Mesenteric fat pad (tissue), 1 donor: ENCODE measurements at places on chromosomes 11 and 22. TPM values are rescaled to one million over a fixed set of nuclear protein-coding genes. Genes with fewer than 3 reads are reported as not detected.

The C11orf87 gene
- total RNA-seq = not detected

The SPDYC gene
- total RNA-seq = not detected

The IGHMBP2 gene
- 16.7 TPM for total RNA-seq

- no peak for DNase-seq
These were observed 25.3 kb upstream of the SLC25A1 start for GRCh38 chr22:19203834-19204233.

DNA sequence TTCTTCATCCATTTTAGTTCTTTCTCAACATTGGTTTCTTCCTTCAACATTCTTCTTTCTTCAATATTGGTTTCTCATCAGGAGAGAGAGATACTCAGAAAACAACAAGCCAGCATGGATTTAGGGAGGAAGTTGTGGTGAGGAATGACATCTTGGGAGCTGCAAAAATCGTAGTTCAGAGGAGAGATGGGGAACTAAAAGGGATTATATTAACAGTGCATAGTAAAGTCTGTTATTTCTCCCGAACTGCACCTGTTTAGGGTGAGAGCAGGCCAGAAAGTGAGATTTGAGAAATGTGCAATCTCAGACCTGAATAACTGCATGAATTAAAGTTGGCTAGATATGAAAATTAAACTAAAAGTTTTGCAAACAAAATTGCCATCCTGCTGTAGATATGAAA lies 94.5 kb downstream of the CASP12 start:
- no peak for DNase-seq

DNA sequence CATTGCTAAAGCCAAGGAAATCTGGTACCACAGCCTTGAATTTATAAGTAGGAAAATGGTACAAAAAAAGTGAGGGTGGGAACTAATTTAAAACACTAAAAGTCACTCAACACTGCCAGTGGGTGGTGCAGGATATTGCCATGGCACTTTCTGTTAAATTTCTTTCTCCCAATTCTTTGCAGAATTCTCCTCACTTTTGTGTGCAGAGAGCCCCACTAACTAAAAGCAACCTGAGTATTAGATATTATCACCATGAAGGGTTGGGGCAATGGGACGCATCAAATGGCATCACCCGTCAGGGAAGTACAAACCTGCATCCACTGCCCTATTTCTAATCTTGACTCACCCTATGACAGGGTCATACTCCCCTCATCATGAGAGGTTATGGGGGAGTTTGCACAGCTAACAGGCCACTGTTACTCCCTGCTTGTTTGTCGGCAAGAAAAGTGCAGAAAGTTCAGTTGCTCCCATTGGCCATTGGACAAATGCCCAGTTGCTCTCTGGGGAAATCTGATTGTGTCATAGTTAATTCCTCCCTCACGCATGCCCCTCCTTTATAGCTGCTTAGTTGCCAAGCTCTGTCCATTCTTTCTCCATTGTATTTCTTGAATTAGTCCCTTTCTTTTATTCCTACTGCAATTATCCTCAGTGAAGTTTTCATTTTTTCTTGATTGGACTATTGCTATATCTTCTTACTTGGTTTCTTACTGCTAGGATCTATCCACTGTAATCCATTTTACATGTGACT lies 93.8 kb upstream of the BLID start:
- no peak for DNase-seq

DNA sequence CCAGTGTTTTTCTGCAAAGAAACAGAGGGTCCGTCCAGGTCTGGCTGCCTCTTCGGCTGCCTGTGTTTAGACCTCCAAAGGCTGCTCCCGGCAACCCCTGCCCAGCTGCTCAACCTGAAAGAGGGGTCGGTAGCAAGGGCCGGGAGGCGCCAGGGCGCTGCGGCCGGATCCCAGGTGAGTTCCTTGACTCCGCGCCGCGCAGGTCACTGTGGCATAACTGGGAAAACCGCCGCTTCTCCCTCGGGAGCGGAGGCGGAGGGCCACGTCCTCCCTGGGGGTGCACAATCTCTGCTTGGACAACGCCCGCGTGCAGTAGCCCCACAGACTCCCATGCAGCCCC lies 1.0 kb upstream of the BRSK2 start:
- no peak for DNase-seq

DNA sequence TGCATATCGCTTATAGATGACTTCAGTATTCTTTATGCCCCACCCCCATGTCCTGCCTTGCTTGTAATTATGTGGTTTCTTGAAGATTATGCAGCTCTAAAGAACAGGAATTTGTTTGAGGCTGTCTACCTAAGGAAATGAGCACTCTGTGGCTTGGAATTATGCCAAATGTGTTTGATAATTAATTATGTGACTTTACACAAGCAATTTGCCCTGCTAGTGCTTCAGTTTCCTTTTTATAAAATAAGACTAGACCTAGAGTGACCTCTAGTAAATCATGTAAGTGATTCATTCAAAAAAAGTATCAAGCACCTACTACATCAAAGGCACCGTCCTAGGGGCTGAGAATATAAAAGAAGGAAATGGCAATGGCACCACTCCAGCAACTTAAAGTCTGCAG lies 491.5 kb upstream of the KIRREL3 start:
- DNase-seq = no peak

DNA sequence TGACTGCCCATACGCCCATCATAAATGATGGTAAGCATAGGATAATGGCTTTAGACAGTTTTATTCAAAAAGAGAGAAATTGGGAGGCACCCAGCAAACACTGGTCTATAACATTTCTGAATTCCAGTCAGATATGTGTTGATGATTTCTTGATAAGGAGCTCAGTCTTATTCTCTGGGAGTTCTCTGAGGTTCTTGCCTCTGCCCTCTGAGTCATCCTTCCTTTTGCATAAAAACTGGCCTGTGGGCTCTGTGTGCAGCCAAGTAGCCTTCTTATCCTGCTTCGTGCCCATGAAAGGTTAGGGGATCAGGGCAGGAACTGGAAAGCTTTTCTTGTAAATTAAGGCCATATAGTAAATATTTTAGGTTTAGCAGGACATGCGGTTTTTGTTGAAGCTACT lies 48.9 kb downstream of the FAR1 start:
- DNase-seq = no peak

DNA sequence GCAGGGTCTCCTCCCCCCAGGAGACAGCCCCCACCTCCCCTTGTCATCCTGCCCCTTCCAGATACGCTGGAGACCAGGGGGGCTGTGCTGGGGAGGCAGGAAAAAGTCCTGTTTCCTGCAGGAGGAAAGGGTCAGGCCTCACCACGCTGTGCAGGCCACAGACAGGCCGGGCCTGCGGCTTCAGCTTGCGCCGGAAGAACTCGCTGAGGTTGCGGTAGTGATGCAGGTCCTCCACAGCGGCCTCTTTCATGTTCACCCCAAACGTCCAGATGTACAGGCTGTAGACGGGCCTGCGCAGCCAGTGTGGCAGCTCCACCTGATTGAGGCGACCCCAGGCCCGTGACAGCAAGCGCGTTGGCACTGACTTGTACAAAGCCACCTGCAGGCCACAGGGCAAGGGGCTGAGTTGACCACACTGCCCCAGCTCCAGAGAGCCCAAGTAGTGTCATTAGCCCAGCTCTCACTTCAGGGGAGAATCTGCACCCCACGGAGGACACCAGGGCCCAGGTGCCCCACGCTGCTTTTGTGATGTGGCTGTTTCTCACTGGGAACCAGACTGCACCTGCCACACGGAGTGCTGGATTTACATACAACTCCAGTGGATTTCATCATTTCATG lies 40.4 kb downstream of the PISD start:
- no peak for DNase-seq

GRCh38 chr11:80727315-80727714 lies 1286.5 kb upstream of the TENM4 start:
- no peak for DNase-seq

DNA sequence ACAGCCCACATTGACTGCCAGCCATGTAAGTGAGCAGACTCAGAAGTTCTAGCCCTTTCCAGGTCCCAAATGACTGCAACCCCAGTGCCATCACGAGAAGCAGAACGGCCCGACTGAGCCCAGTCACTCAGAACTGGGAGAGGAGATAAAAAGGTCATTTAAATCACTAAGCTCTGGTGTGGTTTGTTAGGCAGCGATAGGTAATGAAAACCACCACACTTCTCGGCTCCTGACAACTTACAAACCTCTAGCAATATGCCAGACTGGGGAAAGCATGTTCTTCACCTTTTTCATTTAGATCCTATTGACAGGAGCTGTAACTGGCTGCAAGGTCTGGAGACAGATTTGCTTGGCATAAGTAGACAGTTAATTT lies 6.7 kb downstream of the SLC15A3 start:
- DNase-seq = no peak

GRCh38 chr11:14075118-14076078 lies 112.9 kb downstream of the SPON1 start:
- DNase-seq = no peak

- DNase-seq = no peak
These were observed 98.0 kb upstream of the TBCEL start for GRCh38 chr11:120925944-120926343.

DNA sequence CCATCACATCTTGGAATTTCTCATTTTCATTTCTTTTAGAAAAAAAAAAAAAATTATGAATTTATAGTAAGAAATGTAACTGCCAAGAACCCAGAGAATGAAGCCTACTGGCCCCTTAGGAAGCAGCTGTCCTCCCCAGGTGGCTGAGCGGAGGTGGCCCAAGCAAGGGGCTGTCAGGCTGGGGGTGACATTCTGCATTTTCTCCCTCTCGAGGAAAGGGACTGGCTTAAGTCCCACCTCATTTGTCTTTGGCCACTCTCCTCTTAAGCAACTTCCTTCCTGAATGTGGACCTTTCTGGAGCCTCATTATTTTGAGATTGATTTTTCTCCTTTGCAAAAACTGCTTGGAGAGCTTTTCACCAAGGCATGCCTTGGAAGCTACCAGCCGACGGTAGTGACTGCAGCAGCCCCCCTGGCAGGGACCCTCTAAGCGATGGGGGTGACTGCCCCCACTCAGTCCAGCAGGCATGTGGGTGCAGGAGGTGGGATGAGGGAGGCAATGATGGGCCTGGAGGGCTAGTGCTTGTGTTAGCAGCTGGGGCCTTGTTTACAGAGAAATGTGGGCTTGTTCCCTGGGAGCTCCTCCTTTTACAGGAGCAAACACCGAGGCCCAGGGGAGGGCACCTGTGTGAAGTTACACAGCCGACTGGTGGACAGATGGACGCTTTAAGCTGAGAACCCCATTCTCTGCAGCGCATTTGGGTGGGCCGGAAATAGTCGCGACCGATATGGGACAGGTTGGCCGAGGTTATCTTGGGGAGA lies 111.7 kb downstream of the MORC2 start:
- peak; percentile 73 for DNase-seq

GRCh38 chr11:107606141-107606540 lies 15.2 kb downstream of the ELMOD1 start:
- DNase-seq = no peak

DNA sequence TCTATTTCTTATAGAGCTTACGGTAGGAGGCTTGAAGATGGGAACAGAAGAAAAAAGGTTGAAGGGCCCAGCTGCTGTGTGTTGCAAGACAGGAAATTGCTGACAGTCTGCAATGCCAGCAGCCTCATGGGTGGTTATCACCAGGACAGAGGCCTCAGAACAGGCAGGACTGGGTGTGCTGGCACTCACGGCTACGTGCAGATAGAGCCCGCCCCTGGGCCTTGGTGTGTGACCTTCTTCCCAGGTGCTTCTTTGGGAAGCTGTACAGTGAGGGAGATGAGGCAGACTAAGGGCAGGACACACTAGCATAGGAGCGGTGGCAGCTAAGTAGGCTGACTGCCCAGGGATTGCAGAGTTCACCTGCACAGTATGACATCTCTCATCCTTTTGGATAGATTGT lies 12.6 kb downstream of the PRAME start:
- DNase-seq = no peak

DNA sequence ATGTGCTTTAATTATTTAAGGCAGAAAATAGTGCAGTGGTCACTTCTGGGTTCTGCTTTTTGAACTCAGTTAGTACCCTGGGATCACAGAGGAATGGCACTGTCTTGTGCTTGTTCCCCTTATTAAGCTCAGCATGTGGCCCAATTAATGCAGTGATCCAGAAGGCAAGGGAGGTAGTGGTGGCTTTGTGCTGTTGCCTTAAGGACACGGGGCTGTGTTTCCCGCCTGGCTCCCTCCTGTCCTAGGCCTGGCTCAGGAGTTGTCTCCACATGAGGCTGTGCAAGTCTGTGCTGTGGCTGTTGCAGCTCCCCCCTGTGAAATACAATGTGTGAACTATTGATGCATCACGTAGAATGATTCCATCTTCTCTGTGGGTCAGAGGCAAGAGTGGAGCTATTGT lies 49.2 kb upstream of the CABP7 start:
- DNase-seq = no peak

DNA sequence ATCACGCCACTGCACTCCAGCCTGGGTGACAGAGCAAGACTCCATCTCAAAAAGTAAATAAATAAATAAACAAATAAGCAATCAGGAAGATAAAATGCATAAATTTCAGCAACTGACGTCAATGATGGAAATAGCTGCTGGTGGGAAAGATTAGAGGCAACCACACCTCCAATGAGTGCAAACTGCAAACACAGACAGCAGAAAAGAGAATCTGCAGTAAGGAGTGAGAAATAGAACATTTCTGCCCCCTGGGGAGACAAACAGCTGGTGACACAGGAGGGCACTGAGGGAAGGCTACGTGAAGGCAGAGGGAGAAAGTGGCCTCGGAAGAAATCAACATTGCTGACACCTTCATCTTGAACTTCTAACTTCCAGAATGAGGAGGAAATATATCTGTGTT lies 6.5 kb downstream of the PI4KA start:
- no peak for DNase-seq
